Stimulated activated CD8-positive, alpha-beta memory T cell treated with anti-CD3 and anti-CD28 coated beads, Interleukin-7, amount 100 ng/mL, for 1 hour (primary cell): ENCODE measurements at places on chromosomes 12 and 14.

DNA sequence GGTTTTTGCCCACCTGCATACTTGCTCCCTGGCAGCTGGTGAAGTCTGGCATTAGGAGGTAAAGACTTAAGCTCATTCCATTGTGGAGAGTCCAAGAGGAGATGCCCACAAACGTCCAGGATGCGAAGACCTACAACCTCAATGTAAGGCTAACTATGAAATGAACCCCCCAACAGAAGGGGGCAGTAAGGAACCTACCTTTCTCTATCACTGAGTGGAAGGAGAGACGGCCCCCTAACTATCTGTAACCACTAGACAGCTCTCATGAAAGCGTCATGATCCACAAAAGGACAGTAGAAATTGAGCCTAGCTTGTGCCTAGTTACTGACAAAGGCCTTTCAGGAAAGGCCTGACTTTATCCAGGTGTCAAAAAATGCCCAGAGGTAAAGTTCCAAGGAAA, 55.3 kb downstream of the ZFYVE21 start:
- no peak for DNase-seq

- DNase-seq, result no peak
Measured at GRCh38 chr14:55139696-55140509, 10.9 kb downstream of the LGALS3 start.

- DNase-seq, result no peak
Measured at GRCh38 chr14:99280852-99281251, 8.9 kb upstream of the BCL11B start.

DNA sequence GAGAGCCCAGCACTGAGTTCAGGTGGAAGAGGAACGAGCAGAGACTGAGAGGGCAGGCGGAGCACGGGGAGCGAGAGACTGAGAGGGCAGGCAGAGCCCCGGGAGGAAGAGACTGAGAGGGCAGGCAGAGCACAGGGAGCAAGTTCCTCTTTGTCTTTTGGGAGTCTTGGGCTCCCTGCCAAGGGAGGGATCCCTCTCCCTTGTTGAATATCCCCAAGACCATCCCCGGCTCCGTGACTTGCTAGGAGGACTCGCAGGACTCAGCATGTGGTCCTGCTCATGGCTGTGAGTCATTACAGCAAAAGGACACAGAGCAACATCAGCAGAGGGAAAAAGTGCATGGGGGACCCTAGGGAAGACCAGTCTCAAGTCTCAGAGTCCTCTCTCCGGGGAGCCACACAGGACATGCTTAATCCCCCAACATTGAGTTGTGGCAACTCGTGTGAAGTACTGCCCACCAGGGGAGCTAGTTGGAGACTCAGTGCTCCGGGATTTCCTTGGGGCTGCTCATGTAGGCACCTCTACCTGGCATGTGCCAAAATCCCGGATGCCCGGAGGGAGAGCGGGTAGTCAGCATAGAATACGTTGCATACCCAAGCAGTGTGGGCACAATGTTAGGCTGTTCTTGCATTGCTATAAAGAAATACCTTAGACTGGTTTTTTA, 81.0 kb downstream of the CCDC92 start:
- DNase-seq, result no peak

DNA sequence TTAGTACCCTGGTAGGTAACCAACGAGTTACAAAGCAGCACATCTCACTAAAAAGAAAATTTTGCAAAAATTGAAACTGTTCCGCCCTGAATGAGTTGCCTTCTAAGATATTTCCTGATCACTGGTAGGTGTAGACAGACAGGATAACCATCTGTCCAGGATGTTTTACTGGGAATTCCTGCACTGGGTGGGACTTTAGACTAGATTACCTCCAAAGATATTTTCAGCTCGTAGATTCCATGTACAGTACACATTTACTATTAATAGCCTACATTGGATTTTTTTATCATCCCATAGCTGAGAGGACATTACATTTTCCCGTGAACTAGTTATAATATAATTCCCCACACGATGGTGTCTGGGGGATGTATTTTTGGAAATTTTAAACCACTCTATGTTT, 139.6 kb downstream of the DYRK2 start:
- no peak for DNase-seq

- DNase-seq, result no peak
Measured at GRCh38 chr12:116492703-116493324, 66.4 kb upstream of the MAP1LC3B2 start.

GRCh38 chr12:43694879-43695278, 63.7 kb downstream of the PUS7L start:
- DNase-seq, result no peak

DNA sequence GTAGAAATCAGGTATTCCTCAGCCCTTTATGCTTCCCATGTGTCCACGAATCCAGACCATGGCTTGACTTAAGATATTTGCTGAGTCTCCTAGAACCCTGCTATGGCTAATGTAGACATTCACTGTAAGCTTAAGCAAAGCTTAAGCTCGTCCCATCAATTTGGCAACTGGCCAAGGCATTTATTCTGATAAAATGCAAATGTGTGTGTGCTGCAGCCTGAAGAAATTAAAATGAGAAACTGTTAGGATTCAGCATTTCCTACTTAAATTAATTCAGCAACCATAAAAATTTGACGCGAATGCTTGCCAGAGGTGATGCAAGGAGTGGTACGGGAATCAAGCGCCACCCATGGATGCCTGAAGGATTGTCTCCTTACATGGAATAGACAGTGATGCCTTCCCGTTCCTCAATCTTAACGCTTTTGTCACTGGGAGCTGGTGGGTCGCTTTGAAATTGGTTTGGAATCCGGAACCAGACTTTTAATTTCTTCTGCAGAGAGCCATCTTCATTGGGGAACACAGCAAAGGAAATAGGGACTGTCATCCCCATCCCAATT, 13.2 kb downstream of the HEBP1 start:
- DNase-seq, result no peak

- no peak for DNase-seq
Measured at GRCh38 chr14:91898372-91898771, 31.0 kb upstream of the TC2N start.

DNA sequence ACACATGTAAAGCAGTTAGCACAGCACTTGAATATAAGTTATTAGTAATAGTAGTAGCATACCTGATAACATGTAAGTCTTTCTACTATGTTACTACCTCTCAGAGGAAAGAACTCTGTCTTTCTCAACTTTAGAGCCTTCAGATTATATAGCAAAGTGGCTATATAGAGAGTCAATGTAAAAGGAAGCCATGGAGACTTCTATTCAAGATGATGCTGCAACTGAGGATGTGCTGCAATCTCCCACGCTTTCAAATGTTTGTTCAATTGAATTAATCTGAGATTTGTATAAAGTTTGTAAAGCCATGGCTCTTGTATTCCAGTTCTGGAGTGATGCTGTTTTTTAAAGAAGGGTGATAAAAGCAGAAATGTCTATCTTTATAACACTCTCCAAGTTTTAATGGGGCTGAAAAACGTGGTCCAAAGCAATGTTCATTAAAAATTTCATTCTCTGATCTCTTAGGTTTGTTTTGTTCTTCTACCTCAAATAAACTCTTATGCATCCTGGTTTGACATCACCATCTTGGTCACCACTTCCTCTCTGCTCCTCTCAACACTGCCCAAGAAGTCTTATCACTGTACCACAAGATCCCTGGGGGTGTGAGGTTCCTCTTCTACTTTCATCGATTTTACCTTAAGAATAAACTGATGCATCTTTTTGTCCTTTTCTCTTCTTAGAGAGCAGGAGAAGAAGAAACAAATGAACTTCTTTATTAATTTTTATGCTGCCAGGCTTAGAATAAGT, 40.6 kb downstream of the C12orf42 start:
- no peak for DNase-seq

GRCh38 chr14:75223664-75224154, 47.3 kb upstream of the TMED10 start:
- no peak for DNase-seq

- DNase-seq, result no peak
Measured at GRCh38 chr12:633731-634130, 29.5 kb downstream of the NINJ2 start.
